Eye (tissue), 1 donor: ENCODE measurements at places on chromosomes 3 and 15.

- peak; percentile 25 for DNase-seq
Observed at GRCh38 chr3:115961380-115961779, 338.1 kb downstream of the GAP43 start.

DNA sequence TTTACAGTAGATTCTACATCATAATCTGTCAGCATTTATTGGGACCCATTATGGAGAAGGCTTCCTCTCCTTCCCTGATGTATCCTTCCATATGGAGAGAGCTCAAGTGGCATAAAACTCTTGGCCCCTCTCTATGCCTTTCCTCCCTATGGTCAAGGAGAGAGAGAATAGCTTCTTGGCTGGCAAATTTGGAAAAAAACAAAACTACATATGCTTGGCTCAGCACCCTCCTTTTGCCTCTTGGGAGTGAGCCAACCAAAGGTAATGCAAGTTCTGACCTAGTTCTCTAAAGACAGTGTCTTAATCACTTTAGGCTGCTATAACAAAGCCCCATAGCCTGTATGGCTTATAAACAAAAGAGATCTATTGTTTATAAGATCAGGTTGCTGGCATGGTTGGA, 37.5 kb downstream of the C3orf70 start:
- DNase-seq = no peak

DNA sequence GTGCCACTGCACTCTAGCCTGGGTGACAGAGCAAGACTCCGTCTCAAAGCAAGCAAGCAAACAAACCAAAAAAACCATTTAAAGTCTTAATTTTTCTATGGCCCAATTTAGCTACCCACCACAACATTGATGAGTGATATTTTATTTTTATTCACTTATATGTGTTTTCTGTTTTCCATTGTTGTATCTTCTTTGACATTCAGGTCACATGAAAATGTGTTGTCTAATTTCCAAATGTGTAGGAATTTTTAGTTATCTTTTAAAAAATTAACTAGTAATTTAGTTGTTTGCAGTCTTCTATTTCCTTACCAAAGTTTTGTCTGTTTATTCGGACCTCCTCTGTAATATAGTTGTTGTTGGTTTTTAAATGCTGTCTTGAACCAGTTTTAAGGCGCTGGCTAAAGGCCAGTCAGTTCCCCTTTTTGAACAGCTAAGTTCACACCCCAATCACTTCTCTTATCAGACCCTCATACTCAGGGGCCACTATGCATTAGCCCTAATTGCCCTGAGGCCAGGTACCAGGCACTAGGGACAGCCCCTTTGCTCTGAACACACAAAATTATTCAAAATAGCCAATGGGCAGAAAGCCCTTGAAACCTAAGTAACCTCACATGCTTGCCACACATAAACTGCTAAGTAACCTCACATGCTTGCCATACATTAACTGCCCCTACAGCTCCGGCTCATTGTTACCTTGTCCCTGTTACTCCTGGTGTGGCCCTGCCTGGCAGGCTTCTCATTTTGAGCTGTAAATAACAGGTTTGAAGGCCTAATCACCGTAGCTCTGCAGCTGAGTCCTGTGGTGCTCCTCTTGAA, 4.3 kb upstream of the CCR4 start:
- DNase-seq = no peak

GRCh38 chr3:61983479-61983878, 389.9 kb downstream of the FEZF2 start:
- DNase-seq = no peak

- no peak for DNase-seq
Observed at GRCh38 chr3:183619624-183620251, 15.7 kb upstream of the KLHL24 start.

DNA sequence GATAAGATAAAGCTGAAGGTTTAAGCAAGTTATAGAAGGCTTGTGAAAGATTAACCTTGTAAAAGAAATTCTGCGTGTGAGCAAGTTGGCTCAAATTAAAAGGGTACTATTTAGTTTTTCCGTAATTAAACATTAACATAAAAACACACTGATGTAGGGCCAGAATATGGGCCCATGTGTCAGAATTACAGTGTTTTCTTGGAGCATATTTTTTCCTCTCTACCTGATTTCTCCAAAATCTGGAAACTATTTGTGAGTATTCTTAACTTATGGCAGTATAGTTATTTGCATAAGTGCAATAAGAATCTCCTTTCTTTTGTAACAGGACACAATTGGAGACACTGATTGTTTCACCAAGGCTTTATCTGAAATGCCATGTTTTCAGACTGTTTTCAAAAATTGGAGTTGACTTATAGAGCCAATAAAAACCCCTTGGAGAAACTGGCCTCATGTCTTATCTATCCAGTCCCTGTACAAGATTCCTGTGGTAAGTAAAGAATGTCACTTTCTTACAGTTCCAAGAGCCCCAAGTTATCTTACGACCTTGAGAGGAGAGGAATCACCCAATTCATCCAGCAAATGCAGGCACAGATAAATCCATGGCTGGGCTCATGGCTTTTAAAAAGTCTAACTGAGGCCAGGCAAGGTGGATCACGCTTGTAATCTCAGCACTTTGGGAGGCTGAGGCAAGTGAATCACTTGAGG, 47.8 kb upstream of the P2RY1 start:
- no peak for DNase-seq

GRCh38 chr15:98232761-98233160, 272.3 kb downstream of the ARRDC4 start:
- DNase-seq = no peak

DNA sequence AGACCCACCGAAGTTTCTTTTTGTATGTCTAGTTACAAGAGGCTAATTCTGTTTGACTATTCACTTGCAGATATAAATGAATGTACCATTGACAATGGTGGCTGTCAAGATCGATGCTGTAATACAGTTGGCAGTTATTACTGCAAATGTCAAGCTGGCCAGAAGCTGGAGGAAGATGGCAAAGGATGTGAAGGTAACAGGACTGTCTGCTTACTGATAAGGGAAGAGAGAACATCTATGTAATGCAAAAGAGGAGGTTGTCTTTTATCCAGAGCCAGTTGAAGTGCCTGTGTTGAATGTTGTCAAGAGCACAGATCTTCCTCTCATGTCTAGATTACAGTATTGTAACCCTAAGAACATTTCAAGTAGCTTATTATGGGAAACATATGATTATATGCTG, 549.5 kb upstream of the GOLIM4 start:
- DNase-seq = peak; percentile 34

GRCh38 chr15:42457445-42458442, 33.2 kb downstream of the ZNF106 start:
- peak; percentile 93 for DNase-seq

- DNase-seq = no peak
Observed at GRCh38 chr3:62445275-62445674, 71.9 kb upstream of the FEZF2 start.

GRCh38 chr15:75779504-75779903, 63.7 kb upstream of the UBE2Q2 start:
- no peak for DNase-seq

DNA sequence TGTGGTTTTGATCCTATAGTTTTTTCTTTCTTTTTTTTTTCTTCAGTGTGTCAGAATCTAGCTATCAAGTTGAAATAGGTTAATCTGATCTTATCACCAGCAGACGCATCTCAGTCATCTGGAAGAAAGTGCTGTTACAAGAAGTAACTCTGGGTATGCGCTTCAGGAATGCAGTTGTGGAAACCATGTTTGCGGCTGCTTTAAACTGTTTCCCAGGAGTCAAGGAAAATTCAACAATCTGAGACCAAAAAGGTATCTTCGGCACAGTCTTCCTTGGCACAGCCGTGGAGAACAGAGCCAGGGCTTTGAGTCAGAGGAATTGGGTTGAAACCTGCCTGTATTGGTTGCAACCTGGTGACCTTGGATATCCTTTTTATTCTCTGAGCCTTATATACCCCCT, 59.9 kb downstream of the CD47 start:
- no peak for DNase-seq

DNA sequence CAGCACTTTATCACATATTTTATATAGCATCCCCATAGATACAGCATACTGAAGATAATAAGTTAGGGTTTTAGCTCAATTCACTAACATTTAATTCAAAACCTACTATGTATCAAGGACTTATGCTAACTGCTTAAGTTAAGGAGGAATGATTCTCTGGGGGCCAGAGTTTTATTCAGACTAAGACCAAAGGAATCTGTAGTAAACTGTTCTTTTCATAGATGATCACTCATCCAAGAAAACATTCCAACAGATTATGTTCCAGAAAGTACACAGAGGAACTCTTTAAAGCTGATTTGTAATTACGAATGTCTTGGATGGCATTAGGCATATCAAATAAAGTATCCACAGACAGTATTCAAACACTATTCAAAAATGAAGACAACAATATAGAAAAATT, 226.4 kb downstream of the SCAPER start:
- no peak for DNase-seq

DNA sequence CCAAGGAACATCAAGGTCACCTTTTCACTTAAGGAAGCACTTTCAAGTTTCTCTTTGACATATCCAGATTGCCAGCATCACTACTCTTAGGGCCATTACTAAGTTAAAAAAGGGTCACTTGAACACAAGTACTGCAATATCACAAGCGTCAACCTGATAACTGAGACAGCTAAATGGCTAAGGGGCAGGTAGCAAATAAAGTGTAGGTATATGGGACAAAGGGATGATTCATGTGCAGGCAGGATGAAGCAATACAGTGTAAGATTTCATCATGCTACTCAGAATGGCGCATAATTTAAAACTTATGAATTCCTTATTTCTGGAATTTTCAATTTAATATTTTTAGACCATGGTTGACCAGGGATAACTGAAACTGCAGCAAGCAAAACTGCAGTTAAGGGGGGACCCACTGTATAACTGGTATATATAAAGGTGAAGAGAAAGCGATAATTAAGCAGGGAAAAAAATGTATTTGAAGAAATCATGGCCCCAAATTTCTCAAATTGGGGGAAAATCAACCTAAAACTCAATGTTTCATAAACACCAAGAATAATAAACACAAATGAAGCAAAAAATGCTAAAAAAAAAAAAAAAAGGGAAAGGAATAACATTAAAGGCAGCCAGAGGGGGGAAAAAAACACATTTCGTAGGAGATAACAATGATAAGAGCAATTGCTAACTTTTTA, 13.1 kb downstream of the CCR1 start:
- no peak for DNase-seq

DNA sequence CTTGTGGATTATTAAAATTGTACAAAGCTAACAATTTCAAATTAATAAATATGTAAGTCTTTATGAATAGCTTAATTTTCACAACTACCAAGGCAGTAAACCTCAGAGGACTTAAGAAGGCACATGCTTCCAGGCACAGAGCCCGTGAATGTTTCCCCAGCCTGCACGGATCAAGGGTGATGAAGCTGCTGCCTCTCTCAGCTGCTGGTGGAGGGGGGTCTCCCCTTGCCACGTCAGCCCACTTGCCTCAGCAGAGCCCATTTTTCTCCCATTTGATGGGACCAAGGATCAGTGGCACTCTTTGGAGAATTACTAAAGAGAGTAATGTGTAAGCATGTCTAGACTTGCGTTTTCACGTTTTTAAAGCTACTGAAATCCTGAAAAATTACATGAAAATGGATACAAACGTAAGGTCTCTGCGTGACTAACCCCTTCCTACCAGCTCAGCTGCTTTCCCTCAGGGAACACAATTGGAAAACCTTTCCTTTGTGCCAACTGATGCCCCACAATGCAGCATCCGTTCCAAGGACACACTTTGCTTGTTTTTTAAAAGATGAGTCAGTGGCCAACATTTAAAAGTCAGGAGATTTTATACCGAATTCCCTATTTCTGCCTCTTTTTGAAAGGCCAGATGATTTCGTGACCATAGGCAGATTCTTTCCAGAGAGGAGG, 494.1 kb downstream of the GABRG3 start:
- DNase-seq = no peak

DNA sequence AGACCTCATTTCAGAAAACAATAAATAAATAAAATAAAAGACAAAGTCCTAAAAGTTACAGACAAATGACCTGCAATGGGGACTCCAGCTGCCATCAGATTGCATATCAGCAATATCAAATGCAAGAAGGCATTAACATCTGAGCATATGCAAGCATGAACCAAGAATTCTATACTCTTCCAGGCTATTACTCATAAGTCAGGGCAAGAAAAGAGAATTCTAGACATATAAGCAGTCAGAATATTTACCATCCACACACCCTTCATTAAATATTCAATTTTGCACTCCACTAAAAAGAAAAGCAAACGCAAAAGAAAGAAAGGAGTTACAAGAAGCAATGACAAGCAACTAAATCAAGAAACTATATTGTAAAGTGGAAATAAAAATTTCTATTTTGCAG, 21.1 kb downstream of the PLA2G4F start:
- no peak for DNase-seq

- DNase-seq = no peak
Observed at GRCh38 chr15:58512522-58512921, 80.7 kb downstream of the LIPC start.

- no peak for DNase-seq
Observed at GRCh38 chr3:120145542-120146285, 51.5 kb upstream of the GSK3B start.

GRCh38 chr15:44084770-44085169, 110.3 kb downstream of the FRMD5 start:
- no peak for DNase-seq

GRCh38 chr15:35958021-35958420, 412.1 kb upstream of the DPH6 start:
- DNase-seq = peak; percentile 78

DNA sequence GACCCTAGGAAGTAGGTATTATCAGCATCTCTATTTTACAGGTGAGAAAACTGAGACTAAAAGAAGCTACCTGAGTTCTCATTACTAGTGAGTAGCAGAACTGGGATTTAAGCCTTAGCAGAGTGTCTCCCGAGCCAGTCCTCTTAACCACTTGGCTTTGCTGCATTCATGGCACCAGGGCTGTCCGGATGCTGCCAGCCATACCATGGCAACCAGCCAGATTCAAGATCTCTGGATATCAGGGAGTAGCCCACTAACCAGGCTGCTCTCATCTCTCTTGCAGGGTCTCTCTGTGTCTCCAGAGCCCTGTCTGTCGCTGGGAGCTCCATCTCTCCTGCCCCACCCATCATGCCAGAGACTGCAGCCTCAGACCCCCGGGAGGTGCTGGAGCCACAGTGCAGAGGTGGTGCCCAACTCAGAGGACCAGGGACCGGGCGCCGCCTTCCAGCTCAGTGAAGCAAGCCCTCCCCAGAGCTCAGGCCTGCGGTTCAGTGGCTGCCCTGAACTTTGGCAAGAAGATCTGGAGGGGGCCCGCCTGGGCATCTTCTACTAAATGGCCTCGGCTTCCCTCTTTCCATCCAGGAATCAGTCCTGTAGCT, 1.7 kb downstream of the MESP2 start:
- no peak for DNase-seq
